ENCODE measurements at places on chromosomes 5 and 9.

GRCh38 chr9:118871531-118871930 is 497.7 kb downstream of the BRINP1 start:
- no peak for DNase-seq

GRCh38 chr5:150138551-150139265 is 16.9 kb downstream of the PDGFRB start:
- peak; percentile 88 for DNase-seq

GRCh38 chr5:63613442-63613841 is 348.8 kb downstream of the HTR1A start:
- no peak for DNase-seq

DNA sequence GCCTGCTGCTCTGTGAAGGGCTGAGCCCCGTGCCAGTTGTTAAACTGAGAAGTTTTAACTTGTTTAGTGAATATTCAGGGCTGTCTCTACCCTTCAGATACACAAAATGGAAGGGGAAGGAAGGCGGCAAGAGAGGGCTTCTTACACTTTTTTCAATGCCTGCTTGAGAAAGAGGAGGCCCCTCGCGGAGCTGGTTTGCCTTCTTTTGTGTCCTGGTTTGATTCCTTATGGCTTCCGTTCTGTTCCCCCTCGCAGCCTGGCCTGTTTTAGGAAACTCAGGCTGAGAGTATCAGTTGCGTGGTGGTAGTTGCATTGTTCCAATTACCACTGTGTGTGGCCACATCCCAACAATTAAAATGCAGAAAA is 1.0 kb downstream of the FAM53C start:
- no peak for DNase-seq

- DNase-seq, result no peak
Observed at GRCh38 chr9:85744480-85744879, 2.7 kb upstream of the AGTPBP1 start.

DNA sequence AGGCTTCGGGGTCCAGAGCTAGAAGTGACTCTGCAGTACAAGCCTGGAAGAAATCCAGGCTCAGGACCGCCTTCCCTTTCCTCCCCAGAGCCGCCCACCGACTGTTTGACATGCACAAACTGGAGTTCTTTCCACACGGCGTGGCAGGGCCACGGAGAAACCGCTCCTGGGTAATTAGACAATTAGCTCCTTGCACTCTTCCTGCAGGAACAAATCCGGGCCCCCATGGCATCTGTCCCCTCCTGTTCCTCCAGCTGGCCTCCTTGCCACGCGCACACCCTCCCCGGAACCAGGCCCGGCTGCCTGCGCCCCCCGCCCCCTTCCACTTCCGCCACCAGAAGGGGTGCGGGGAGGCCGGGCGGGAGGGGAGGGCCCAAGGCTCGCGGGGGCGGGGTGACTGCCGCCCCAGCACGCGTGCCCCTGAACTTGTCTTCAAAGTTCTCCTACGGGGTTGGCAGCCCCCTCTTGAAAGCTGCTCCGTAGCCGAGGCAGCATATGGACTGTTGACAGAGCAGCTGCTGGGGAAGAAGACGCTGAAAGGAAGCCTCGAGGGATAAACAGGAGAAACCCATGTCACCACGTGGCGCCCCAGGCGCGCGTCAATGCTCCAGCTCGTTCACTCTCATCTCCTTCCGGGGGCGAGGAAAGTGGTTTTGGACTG is 74.3 kb downstream of the SEC61B start:
- DNase-seq, result peak; percentile 68

- no peak for DNase-seq
Observed at GRCh38 chr5:98468188-98468869, 305.1 kb upstream of the RGMB start.

- no peak for DNase-seq
Observed at GRCh38 chr9:20906326-20906725, 125.1 kb downstream of the HACD4 start.

DNA sequence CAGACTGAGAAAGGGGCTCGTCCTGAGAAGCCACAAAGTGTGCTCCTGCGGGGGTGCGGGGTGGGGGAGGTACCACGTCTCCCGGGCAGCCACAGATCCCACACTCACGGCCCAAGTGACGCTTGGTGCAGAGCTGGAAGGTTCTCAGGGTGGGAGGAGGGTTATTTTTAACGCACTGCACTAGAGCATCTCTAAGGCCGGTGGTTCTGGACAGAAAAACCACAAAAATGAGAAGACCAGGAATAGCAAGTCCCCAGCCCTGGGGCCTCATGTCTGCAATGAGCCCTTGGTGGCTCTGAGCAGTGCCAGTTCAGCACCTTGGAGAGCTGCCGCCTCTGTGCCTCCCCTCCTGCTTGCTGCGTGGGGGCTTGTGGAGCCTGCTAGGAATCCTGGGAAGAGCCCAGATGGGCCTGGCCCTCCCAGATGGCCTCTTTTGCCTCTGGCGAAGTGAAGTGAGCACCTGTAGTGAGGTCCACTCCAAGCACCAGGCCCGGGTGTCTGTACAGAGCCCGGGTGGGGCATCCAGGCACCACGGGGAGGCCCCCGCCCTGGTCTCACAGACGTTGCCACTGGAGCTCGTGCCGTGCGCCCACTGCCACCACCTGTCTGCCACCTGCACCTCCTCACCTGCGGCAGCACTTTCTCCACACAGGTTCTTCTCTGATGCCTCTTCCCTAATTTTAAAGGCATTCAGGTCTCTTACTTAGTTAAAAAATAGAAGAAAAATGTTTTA is 48.9 kb upstream of the CACNA1B start:
- no peak for DNase-seq

DNA sequence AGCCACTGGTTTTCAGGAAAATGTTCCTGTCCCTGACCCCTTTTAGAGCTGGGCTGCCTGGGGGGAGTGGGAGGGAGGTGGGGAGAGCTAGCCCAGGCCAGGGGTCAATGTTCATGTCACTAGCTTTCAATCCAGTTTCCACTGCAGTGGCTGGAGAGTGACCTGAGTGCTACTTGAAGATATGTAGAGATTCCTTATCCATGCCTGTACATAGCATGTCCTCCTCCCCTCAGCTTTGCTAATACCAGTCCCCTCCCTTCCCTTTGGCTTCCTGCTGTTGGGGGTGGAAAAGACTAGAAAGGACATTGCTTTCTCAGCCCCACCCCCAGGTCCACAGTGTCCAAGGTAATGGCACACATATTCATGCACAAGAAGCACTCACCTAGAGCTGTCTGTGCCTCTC is 7.8 kb downstream of the DNAJB5 start:
- DNase-seq, result no peak

- no peak for DNase-seq
Observed at GRCh38 chr9:125397736-125398135, 136.1 kb downstream of the GAPVD1 start.

DNA sequence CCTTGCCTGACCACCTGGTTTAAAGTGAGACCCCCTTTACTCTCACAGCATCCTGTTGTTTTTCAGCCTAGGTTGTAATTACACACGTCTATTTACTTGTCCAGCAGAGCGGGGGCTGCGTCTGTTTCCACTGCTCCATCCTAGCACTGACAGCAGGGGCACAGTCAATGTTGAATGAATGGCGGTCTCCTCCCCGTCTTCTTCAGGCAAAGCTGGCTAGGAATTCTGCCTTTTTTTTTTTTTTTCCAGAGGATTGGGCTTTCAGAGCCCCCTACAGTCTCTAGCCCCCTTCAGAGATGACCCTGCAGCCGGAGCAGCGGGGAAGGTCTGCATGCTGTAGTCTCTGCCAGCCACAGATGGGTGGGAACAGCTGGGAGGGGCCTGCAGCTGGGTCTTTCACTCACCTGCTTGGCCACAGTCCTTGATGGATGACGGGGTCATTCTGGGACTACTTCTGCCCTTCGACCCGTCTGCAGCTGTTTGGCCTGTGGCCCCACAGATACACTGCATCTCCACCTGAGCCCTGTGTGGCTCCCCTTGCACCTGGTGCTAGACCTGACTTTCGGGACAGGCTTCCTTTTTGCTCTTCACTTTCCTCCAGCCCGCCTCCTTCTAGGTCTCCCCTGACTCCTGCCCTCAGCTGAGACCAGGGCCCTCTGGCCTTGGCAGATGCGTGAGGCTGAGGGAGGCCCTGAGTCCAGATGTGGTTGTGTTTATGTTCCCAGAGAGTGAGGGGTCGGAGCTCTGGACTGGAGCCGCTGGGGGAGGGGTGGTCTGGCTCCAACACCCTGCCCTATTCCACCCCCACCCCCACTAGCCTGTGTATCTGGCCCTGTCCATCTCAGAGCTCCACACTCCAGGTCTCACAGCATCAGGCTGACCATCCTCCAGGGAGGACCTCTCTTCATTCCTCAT is 8.0 kb downstream of the PITX1 start:
- peak; percentile 44 for DNase-seq

DNA sequence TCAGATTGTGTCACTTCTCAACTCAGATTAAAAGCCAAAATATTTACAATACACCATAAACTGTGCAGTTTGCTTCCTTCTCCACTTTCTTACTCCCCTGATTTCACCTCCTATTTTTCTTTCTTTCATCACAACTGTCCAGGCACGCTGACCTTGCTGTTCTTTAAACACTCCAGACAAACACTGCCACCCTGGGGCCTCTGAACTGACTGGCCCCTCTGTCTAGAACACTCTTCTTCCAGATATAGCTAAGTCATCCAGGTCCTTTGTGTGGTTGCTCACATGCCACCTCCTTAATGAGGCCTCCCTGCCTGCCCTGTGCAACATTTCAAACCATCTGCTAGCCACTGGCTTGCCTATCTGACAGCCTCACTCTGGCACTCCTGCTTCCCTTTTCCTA is 46.6 kb downstream of the ATG10 start:
- DNase-seq, result no peak

- DNase-seq, result no peak
Observed at GRCh38 chr5:6356578-6357164, 21.7 kb downstream of the MED10 start.

DNA sequence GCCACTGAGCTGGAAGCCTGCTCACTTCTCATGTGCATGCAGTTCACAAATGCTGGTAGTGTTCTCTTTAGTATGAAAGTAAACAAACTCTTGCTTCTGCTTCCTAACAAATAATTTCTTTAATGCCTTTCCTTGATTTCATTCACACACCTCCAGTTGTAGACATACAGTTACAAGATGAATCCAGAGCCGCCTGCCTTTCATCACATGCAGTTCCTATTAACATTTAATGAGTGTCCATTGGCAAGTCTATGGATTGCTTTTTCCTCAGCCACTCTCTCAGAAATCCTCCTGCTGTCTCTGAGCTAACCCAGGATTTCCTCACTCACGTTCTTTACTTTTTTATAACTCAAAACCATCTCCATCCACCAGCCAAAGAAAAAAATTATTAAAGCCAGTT is 408.6 kb downstream of the BNC2 start:
- DNase-seq, result no peak

DNA sequence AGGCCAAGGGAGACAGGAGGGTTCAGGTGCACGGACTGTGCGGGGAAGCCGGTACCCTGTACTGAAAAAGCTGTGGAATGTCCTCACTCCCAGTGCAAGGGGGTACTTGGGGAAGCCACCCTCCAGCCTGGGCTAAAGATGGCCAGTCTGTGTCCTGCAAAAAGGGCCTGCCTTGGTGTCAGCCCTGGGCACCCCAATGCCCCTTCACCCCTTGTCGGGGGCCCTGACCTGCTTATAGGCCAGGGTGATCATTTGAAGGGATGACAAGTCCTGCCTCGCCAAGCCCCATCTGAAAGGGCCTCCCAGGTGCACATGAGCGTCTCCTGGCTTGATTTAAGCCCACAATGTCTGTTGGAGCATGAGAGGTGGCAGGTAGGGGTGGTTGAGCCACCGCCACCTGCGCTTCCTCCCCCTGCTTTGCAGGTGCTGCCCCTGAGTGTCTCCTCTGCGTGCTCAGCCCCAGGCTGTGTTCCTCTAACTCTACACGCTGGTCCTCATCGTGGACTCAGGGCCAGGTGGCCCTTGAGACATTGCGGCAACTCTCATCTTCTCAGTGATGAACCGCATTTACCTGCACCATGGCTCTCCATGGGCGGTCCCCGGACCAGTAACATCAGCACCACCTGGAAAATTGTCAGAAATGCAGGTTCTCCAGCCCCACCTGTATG is 97.0 kb downstream of the ANKRD33B start:
- DNase-seq, result no peak

DNA sequence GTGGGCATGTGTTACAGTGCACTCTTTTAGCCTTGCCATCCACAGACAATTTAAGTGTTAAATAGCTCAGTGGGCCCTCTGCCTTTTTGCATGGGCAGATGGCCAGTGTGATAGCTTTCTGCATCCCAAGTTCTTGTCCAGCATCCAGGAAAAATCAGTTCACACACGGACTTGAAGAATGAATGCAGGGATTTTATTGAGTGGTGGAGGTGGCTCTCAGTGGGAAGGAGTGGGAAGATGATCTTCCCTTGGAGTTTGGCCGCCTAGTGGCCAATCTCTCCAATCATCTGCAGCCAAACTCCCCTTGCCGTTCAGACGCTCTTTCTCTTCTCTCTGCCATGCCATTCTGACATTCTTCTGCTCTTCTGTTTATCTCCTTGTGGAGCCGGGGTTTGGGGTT is 322.4 kb upstream of the GRAMD2B start:
- DNase-seq, result no peak

DNA sequence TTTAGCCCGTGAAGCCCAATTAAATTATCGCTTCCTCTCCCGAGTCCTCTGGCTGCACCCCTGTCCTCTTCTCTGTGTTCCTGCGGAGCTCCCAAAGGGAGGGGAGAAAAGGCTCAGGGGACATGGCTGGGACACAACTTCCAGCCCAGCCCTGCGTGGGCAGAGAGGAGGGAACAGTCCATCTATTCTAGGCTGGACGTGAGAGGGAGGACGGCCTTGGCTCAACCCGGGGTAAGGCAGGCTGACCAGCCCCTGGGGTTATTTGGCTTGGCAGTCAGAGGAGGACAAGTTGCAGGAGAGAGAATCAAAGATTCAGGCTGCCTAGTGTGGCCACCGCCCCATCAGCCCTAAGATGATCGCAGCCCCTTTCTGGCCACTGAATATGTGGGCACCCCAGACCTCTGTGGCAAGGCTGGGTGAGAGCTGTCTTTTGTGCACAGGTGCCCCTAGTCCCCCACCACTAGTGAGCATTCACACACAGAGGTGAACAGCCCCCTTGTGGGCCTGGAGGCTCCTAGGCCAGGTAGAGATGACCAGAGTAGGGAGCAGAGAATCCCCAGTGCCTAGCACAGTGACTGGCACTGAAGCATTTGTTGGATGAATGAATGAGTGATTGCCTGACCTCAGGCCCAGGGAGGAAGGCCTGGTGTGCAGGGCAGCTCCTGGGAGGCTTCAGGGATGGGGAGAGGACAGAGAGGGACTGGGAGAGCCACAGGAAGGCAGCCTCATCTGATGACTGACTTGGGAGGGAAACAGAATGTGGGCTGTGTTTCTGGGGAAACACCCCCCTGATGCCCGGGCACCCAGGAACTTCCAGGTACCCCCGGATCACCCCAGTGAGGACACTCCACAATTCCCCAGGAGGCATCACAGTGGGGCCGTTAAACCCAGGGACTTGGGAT is 133.9 kb downstream of the C9orf50 start:
- no peak for DNase-seq

GRCh38 chr5:173324115-173325001 is 3.9 kb downstream of the STC2 start:
- no peak for DNase-seq

All from left lung (tissue), 14 donors.